ENCODE measurements at places on chromosomes 2 and 18.

- DNase-seq = no peak
Observed at GRCh38 chr2:194674043-194674442, 983.0 kb upstream of the SLC39A10 start.

- DNase-seq = no peak
Observed at GRCh38 chr2:106115665-106116064, 78.4 kb downstream of the UXS1 start.

DNA sequence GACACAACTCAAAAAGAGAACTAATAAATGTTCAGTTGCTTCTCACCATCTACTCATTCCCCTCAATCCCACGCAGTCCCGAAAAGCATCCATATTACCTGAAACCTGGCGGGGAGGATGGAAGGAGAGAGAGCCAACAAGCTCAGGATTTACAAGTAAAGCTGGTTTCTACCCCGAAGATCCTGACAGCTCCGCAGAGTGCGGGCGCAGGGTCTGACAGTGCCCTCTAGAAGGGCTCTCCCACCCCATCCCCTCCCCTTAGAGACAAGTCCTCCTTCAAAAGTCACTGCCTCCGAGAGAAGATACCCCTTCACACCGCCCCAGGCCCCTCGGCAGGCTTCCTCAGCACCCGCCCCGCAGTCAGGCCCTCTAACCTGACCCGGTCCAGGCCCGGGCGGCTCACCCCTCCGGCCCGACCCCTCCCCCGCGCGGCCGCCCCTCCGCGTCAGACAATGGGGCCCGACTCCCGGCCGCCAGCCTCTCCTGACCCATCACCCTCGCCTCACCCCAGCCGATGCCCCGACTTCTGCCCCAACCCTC, 550 bp downstream of the RAB1A start:
- DNase-seq = no peak

DNA sequence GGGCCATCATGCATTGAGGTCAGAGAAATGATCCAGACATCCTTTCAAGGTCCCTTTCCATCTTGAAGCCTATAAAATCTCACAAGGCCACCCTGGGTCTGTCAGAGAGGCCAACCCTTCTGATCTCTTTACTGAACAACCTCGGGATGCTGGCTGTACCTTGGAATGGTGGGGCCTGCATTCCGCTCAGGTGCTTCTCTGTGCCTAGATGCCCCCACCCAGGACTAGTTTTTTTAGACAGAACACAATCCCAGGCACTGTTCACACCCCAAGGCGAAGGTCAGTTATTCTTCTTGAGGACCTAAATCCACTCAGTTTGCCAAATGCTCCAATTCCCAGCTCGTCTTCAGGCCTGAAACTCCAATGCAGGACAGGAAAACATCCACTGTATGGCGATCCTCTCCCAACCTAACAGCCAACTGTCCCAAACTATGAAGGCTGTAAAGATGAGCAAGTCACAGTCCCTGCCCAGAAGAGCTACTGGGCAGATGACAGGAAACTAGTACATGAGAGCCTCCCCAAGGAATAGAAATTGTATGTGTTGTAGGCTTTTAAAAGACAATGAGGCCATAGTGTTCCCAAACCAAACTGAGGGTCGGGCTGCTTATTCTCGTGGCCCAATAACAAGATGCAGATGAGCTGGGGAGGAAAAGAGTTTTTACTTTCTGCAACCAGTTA, 154.4 kb upstream of the ACAA2 start:
- DNase-seq = no peak

- no peak for DNase-seq
Observed at GRCh38 chr2:141968433-141968832, 162.4 kb downstream of the LRP1B start.

DNA sequence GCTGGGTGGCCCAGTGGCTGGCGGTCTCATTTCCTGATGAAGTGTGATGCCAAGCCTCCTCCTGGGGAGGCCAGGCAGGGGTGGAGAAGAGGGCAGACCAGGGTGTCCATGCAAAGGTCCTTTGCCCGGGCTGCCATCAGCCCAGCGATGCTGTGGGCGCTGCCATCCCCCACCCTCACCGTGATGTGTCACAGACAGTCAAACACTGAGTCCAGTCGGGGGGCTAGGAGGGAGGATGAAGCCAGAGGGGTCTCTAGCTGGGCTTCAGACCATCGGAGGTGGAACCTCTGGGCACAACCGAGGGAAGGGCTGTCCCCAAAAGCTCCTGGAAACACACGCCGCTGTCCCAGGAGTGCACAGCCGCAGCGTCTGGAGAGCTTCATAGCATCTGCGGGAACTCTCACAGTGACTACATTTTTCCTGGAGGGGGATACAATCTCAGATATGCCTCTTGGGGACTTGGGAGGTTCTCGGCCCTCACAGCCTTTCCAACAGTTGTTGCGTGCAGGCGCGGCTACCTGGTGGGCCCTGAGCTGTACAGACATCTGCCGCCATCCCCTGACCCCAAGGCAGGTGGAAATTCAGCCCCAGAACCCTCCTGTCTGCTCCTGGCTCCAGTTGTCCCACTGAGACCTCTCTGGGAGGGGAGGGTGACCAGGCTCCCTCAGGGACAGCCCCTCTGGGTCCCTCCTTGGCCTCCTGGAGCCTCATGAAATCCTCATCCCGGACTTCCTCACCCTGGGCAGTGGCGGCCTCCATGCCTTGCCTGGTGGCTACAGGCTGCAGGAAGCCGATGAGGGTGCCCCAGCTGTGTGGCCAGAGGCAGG, 26.5 kb upstream of the OTOS start:
- no peak for DNase-seq

DNA sequence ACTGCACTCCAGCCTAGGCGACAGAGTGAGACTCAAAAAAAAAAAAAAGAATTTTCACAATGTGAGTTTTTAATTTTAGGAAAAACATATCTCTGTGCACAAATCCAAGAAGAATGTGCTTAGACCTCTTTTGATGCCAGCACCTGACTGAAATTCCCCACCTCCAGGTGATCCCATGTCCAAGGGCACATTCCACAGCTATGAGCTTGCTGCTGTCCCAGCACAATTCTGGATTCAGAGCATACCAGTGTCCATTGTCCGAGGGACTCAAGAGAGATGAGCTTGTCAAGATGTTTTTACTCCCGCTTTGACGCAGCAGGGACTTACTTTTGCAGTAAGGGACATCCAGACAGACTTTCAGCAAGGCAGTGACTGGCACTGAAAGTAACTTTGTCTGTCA, 489.1 kb upstream of the ACVR2A start:
- DNase-seq = no peak
